ENCODE measurements at places on chromosomes 12 and 14. TPM values are rescaled to one million over a fixed set of nuclear protein-coding genes. Genes with fewer than 3 reads are reported as not detected.

Gene HAL
- total RNA-seq, result 0.23 TPM

Gene RPL36AL
- 254 TPM for total RNA-seq

Gene IGF1
- 1.6 TPM for total RNA-seq

Gene MGAT4C
- not detected for total RNA-seq

Gene CCDC198
- total RNA-seq, result not detected

Gene TIMM9
- total RNA-seq, result 38.0 TPM

Gene GUCY2C
- total RNA-seq, result not detected

Gene ESPL1
- 90.5 TPM for total RNA-seq

Gene STYK1
- 3.1 TPM for total RNA-seq

Gene HCAR3
- total RNA-seq, result not detected

DNA sequence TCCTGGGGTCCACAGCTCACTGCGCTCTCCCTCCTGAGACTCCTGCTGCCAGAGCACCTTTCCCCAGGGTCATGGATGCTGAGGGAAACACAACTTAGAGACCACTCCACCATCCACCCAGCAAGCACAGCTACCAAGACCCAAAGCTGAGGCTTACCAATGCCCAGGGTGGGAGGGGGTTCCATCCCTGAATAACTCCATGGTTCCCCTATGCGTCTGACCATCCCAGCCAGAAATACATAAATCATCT is 36.3 kb downstream of the DAD1 start:
- DNase-seq, result no peak

- no peak for DNase-seq
These were observed 3.1 kb downstream of the RDH16 start for GRCh38 chr12:56954057-56954957.

GRCh38 chr12:109056891-109057290 is 4.5 kb downstream of the USP30 start:
- no peak for DNase-seq

DNA sequence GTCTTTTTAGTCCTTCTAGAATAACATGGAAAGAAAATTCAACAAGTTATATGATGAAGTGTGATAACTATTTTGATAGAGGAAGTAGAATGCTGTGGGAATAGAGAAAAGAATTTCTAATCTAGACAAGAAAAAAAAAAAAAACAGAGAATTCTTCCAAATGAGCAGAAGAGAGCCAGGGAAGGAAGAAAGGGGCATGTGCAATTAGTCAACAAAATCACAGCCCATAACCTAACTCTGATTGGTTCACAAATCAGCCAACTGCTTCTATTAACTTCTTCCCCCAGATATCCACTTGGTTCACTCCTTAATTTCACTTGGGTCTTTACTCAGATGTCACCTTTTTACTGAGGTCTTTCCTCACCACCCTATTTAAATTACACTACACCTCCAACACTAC is 69.5 kb downstream of the BTG1 start:
- DNase-seq, result no peak

DNA sequence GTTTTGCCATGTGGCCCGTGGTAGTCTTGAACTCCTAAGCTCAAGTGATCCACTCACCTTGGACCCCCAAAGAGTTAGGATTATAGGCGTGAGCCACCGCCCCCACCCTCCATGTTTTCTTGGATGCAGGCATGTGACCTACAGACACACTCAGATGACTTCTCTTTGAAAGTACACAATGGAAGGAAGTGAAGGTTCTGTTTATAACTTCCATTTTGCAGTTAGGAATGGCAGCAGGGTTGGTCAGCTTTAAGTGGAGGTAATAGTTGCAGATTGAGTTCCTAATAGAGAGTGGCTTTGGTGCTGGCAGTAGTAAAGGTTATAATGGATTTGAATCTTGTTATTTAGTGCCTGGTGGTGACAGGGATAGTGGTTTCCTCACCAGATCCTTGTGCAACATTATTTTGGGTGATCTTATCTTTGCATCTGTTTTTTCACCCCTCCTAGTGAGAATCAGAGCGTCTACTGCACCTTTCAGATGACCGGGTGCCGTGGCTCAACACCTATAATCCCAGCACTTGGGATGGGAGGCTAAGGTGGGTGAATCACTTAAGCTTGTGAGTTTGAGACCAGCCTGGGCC is 15.3 kb downstream of the LARP4 start:
- no peak for DNase-seq

- DNase-seq, result no peak
These were observed 90.7 kb downstream of the PLEKHA5 start for GRCh38 chr12:19220205-19220604.

GRCh38 chr12:38601949-38602348 is 285.4 kb downstream of the ALG10B start:
- DNase-seq, result no peak

GRCh38 chr12:59383079-59383822 is 212.6 kb upstream of the SLC16A7 start:
- DNase-seq, result no peak
